Adrenal gland (tissue), 19 donors: ENCODE measurements at places on chromosomes 3 and 15. TPM values are rescaled to one million over a fixed set of nuclear protein-coding genes. Genes with fewer than 3 reads are reported as not detected.

GRCh38 chr15:55654561-55655031 is 66.5 kb upstream of the PYGO1 start:
- no peak for DNase-seq
- H3K36me3 ChIP-seq: no peaks in the 10 kb centered on the region
- H3K4me3 ChIP-seq: no peak overlapping the region
- H3K27me3 ChIP-seq: no peaks in the 10 kb centered on the region

Gene TLNRD1
- 4.3 TPM for polyA plus RNA-seq

Gene GOLGA8S
- 0.08 TPM for polyA plus RNA-seq

Gene ADAMTS17
- polyA plus RNA-seq: 2.0 TPM

DNA sequence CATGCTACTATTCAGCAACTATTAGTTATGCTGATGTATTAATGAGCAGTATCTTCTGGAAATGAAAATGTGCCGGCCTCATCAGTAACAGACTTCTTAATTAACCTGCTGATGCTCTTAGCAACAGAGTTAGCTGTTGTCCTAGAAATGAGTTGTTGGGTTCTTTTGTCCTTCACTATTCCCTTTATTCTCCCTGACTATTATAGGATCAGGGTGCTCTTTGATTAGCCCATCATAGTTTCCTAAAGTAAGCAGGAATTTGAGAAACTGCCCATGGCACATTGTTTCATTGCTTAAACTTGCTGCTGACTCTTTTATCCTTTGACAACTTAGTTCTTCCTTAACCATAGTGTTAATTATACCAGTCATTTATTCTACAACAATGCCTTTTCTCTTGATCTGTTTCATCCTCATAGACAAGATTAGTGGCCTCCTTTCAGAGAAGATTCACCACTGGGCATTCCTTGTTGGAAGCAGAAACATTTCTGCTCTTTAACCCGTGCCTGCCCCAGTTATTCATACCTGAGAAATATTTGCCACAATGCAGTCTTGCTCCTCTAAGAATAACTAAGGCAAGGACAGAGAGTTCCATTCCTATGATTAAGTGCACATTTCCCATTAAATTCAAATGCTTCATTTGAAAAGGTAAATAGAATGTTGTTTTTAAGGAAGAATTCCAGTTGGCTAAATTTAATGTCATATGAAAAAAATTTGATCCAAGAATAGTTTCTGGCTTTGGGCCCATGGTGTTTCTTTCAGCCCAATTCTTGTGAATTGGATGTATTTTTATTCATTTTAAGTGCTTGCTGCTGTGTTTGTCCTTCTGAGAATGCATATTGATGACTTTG is 573.3 kb upstream of the TBL1XR1 start:
- no peaks in the 10 kb centered on the region for H3K36me3 ChIP-seq
- H3K27me3 ChIP-seq: no peaks in the 10 kb centered on the region
- H3K4me1 ChIP-seq: peaks cover 39% of the 10 kb centered on the region
- no peak overlapping the region for H3K4me3 ChIP-seq
- no peak for DNase-seq
- no peak overlapping the region for H3K27ac ChIP-seq
